ENCODE measurements at places on chromosomes 3 and 15.

GRCh38 chr3:10546820-10547263 lies 41.5 kb upstream of the ATP2B2 start:
- DNase-seq = peak; percentile 29

DNA sequence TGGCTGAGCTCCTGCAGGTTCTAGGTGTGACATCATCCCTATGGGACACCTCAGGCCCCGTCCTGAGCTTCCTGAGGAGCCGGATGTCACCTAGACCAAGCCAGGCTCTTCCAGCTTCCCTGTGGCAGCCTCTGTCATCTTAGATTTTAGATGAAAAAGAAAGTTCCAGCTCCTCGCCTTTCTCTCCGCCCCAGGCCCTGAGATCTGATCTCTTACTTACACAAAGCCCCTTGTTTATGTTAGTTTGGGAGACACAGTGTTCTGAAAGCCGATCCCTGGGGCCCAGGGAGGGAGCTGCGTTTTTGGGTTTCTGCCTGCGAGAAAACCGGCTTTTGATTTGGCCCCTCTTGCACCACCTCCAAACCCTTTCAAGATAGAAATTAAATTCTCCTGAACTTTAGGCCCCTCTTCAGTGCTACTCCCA lies 40.2 kb upstream of the FAM107A start:
- DNase-seq = peak; percentile 74

DNA sequence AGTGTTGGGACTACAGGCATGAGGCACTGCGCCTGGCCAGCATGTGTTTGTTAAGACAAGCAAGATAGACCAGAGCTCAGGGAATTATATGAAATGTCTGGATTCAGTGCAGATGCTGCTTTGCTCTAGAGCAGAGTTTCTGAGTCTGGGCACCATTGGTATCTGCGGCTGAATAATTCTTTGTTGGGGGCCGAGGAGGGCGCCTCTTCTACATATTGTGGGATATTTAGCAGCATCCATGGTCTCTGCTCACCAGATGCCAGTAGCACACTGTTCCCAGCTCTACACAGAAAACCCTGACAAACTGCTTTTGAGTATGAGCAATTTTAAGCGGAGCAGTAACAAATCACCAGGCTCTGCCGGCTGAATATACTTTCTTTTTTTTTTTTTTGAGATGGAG lies 3.6 kb upstream of the LDHAL6B start:
- DNase-seq = no peak

DNA sequence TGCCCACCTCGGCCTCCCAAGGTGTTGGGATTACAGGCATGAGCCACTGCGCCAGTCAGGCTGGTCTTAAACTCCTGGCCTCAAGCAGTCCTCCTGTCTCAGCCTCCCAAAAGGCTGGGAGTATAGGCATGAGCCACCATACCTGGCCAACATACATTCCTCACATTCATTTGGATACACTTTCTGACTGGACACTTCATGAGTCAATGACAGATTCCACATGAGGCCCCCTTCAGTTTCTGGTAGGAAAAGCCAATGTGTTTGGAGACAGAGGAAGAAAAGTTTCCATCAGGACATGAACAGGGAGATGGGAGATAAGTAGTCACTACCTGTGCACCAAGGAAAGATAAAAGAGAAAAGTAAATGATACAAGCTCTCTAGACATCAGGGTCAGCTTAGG lies 49.4 kb upstream of the GSK3B start:
- no peak for DNase-seq

GRCh38 chr3:71753701-71754609 lies at the start of gene GPR27:
Gene GPR27, plus strand, starts transcription at chr3:71753855. Its CDS starts 195 bp downstream, at chr3:71754050.
- peak; percentile 65 for DNase-seq

- no peak for DNase-seq
These were observed 121.6 kb downstream of the RBPMS2 start for GRCh38 chr15:64653757-64654156.

GRCh38 chr3:98897701-98898100 lies 3.8 kb downstream of the DCBLD2 start:
- DNase-seq = no peak

GRCh38 chr3:63918321-63918720 lies 6.1 kb upstream of the SCAANT1 start:
- DNase-seq = no peak

DNA sequence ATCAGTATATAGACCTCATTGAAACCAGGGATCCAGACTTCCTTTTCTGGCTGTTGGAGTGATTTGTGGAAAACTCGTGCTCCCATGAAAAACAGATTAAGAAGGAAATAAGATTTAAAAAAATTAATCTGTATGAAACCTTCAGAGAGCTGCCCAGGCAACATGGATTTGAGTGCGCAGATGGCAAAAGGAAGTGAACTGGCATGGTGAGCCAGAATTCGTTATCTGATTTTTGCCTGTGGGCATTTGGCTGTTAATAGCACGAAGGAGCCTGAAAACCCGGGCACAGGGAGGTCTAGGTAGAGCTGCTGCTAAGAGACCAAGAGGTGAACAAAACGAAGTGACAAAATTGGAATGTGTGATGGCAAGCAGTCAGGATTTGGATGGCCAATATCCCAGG lies 19.1 kb upstream of the SPINK8 start:
- DNase-seq = no peak

- DNase-seq = peak; percentile 92
These were observed 101.7 kb downstream of the LSM3 start for GRCh38 chr3:14280326-14280725.

DNA sequence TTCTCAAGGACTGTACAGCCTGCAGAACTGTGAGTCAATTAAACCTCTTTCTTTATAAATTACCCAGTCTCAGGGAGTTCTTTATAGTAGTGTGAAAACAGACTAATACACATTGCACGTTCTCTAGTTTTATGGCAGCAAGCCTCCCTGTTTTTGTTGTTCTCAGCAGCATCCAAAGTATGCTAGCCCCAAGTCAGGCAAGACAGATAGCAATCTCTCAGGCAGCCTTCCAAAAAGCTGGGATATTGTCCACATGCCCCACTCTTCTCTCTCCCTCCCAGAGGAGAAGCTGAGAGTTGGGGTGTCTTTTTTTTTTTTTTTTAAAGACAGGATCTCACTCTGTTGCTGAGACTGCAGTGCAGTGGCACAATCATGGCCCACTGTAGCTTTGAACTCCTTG lies 130.6 kb downstream of the ISL2 start:
- no peak for DNase-seq

DNA sequence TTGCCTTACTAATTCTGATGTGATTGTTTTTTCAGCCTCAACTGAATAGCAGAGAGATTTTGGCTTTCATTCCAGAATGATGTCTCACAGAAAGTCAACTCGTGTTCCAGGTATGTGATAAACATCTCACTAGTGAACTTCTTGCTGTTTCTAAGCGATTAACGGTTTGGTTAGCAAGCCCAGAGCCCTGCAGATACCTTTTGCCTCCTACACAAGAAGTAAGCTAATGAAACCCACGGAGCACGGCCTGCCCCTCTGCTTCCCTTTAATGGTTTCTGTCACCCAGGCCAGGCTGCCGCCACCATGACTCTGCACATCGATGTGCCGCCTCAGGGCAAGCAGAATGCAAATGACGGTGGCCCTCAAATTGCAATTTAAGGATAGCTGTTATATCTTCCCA lies 155.9 kb upstream of the ICE2 start:
- peak; percentile 84 for DNase-seq

GRCh38 chr3:196902296-196902695 lies 34.6 kb downstream of the SENP5 start:
- no peak for DNase-seq

DNA sequence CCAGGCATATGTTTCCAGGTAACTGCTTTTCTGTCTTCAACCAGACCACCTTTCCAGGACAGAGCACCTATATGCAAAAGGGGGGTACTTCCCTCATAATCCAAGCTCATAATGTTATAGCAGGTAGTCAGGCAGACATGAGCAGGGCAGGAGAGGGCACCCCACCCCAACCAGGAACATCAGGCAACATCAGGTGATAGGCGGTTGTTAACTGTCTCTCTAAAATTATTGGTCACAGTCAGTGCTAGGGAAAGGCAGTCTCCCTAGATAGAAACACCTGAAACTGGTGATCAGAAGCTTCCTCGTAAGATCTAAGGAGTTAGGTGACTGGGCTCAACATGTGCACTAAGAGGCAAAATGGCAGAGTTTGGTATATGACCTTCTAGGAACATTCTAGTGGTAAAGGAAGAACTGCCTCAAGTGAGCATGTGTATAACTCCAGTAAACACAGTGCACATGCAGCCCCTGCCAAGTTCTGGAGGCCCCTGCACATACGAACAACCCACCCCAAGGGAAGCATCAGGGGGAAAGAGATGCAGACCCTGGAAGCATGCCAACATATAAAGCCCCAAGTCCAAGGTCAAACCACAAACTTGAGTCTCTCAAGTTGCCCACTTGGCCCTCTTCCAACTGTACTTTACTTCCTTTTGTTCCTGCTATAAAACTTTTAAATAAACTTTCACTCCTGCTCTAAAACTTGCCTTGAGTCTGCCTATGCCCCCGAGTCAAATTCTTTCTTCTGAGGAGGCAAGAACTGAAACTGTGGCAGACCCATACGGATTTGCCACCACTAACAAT lies 270.9 kb downstream of the ULK4 start:
- no peak for DNase-seq

DNA sequence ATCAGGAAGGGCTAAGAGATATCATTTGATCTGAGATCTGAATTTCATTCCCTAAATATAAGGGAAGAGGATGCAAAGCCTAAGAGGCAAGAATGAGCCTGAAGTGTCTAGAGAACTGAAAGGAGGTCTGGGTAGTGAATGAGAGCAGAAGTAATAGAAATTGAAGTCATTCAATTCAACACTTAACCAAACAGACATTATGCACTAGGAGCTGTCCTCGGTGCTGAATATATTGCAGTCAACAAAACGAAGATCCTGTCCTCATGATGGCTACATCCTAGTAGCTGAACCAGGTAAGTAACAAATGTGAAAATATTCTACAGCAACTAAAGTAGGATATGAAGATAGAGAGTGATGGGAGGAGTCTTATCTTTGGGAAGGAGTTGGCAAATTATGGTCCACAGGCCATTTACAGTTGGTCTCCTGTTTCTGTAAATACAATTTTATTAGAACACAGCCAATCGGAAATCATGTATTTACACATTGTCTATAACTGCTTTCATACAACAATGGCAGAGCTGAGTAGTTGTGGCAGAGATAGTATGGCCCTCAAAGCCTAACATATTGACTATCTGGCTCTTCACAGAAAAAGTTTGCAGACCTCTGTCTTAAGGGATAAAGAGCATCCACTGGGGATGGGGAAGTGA lies 192.9 kb upstream of the CADPS start:
- DNase-seq = peak; percentile 61

DNA sequence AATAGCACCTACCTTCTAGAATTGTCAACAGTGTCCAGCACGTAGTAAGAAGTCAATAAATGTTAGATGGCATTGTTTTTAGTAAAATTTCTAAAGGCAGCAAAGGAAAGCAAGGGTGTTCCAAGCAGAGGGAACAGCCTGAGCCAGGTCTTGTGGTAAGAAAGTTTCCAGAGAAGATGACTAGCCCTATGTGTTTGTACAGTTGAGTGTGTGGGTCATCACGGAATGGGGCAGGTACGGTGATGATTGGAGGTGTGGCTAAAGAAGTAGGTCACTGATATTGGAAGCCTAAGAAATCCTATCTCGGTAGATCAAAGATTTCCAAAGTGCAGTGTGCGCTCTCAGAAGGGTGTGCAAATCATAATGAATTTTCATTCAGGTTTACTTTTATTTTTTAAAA lies 94.2 kb upstream of the BCL6 start:
- DNase-seq = no peak

DNA sequence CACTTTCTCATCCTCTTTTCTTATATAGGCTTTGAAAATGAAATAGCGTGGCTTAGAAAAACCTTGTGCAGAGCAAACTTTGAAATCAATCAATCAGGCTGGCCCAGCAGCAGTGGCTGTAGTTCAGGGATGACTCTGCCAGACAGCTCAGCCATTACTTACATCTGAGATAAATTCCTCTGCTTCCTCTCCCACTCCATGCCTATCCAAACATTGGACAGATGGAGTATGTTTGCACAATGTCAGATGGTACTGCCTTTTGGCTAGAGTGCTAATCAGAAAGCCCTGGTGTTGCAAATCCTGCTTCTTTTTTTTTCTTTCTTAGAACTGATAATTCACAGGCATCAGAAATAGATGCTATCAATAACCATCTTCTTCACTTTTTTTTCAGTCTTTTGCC lies 1065.1 kb downstream of the AGBL1 start:
- DNase-seq = no peak

GRCh38 chr3:186523022-186523421 lies 21.2 kb downstream of the CRYGS start:
- no peak for DNase-seq

- DNase-seq = peak; percentile 65
These were observed 66.6 kb downstream of the PDZRN3 start for GRCh38 chr3:73557986-73558726.

GRCh38 chr3:11764931-11765363 lies 81.7 kb downstream of the TAMM41 start:
- DNase-seq = no peak

GRCh38 chr3:181554233-181554765 lies 157.4 kb upstream of the SOX2 start:
- DNase-seq = no peak

- DNase-seq = no peak
These were observed 12.4 kb downstream of the ZNF710 start for GRCh38 chr15:90013503-90013937.

- no peak for DNase-seq
These were observed 73.8 kb upstream of the FLNB start for GRCh38 chr3:57934373-57934772.

GRCh38 chr3:197167549-197167948 lies 130.9 kb downstream of the DLG1 start:
- DNase-seq = no peak

GRCh38 chr3:50095352-50095998 lies 6.8 kb downstream of the RBM5 start:
- no peak for DNase-seq

GRCh38 chr15:79440355-79440908 lies 8.3 kb downstream of the MINAR1 start:
- no peak for DNase-seq

DNA sequence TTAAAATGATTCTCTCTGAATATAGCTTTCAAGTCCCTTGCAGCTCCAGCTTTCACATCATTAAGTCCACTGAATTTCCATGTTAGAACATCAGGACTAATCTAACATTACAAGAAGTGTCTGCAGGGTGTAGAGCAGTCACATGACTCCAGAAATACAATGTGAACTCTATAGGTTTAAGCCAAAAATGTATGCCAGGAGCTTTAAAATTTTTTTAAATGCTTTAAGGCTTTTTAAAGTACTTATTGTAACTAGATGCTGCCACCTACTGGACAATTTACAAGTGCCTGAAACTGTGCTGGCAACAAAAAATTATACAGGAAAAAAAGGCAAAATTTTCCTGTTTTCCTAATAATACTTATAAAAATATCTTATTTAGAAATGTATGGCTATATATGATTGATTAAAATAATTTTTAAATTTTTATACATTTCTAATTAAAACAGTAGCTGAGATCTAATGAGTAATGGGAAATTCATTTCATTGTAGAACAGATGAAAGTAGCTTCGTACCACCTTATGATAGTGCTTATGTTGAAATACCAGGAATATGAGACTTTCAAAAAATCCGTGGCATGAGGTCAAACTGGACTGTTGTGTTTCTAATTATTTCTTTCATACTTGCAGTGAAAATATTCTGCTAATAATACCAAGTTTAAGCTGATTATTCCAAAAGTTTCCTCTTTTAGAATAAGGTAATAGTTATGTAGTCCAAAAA lies 25.7 kb downstream of the FSIP1 start:
- DNase-seq = no peak

GRCh38 chr3:102017784-102018183 lies 168.5 kb downstream of the NFKBIZ start:
- DNase-seq = no peak
